NCI-H774 (cell line): ENCODE measurements at places on chromosomes 3 and 15.

DNA sequence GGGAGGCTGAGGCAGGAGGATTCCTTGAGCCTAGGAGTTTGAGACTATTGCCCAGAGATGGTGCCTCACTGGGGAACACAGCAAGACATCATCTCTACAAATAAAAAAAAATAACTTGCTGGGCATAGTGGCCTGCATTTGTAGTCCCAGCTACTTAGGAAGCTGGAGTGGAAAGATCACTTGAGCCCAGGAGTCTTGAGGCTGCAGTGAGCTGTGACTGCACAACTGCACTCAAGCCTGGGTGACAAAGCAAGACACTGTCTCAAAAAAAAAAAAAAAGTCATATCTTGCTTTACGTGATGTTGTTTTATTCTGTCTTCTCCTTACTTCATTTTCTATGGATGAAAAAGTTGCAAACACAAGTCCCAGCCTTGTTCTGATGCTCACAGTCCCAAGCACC is 14.1 kb downstream of the GATM start:
- no peak for DNase-seq

- DNase-seq: no peak
Measured at GRCh38 chr3:144624656-144625055, 653.0 kb downstream of the DIPK2A start.

DNA sequence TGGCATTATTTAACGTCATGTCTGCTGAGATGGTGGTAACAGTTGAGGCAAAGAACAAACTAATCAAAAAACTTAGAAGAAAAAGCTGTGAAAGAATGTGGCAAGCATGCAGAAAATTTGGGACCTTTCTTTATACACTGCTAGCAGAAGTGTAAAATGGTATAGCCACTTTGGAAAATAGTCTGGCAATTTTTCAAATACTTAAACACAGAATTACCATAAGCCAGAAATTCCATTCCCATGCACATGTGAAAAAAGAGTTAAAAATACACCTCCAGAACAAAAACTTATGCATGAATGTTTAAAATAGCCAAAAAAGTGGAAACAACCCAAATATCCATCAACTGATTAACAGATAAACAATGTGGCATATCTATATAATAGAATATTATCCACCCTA is 613.3 kb downstream of the TBL1XR1 start:
- DNase-seq: no peak

DNA sequence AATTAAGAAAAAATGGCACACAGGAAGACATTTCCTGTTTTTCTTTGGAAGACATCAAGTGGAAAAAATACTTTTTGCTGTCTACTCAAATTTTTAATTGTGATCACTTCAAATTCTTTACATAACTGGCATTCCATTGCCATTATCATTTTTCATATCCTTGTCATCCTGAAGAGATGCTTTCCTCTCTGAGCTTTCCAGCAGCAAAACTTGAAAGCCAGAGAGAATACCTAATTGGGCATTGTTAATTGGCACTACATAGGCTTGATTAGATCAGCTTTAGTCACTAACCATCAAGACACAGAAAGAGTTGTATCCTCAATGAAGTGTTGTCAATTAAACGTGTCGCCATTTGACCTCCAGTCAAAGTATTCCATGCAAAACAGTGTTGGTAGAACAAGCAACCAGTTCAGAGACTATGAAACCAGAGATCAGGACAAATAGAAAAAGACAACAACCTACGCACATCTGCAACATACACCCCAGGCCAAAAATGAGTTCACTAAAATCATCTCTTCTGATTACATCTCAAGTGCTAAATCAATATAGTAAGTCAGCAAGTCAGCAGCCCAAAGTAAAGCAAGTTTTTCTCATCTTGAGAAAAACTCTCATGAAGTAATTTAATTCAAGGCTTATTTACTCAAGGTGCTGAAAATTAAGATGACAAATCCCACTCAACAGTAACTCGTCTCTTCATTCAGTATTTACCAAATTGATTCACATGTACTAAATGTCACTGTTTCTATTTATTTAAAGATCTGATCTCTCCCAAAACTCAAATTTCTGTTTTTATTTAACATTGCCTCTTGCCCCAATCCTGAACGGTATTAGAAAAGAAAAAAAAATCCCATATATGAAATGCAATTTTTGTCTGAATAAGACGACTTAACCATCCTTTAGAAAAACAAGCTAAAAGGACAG is 123.0 kb downstream of the SUCLG2 start:
- DNase-seq: no peak

- no peak for DNase-seq
Measured at GRCh38 chr15:100256970-100257650, 84.7 kb downstream of the ADAMTS17 start.

DNA sequence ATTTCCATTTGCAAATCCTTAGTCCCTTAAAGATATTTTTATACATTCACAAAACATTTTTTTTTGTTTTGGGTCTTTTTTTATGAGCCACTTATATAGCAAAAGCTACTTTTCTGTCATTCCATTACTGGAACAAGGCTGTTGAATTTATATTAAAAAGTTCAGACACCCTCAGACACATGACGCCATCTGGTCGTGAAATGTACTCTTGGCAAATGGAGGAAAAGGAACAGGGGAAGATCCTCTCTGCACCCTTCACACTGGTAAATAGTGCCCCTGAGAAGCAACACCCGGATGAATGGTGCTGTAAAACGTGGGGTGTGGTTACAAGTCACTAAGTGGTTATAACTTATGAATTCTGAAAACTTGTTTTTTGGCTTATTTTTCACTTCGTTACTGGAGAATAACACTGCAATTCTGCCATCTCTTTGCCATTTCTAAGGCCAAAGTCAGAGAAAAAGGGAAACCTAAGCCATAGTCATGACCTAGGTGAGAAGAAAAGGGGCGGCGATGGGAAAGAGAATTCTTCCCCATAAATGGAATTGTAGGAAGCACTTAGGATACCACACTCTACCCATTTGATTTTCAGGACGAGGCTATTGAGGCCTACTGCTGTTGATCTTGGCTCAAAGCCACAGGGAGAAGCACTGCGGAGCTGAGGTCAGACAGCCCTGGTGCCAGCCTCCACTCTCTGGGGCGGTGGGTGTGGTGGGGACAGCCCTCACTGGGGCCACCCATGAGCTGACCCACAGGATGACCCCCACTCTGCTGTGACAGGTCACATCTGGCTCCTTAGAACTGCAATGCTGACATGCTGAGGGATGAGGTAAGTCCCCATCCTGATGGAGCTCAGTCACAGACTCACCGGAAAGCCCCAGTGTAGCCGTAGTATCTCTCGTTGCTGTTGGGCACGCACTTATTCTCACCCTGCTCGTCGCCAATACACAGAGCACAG is 21.9 kb downstream of the LTF start:
- DNase-seq: peak; percentile 48

DNA sequence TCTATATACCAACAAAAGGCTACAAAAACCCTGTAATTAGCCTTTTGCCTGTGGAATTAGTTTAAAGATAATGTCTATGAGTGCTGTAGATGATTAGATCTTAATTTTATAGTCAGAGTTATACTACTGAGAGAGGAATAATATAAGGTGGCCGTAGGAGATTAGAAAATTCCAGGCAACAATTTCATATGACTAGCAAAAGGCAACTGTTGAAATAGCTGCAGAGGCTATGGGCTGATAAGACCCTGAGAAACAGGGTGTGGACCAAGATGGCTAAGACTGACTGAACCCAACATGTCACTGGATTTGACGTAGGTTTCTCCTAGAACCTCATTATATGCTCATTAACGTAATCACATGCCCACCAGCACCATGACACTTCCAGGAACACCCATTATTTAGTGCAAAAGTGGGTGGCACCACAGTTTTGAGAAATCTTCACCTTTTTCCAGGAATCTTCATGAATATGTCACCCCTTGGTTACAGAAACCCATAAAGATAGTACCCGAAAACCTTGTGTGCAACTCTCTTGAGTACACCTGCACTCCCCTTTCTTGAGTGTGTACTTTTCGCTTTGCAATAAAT is 29.1 kb upstream of the SCG3 start:
- no peak for DNase-seq

- no peak for DNase-seq
Measured at GRCh38 chr3:147521646-147522045, 112.5 kb downstream of the ZIC1 start.

- no peak for DNase-seq
Measured at GRCh38 chr3:30495172-30496065, 111.0 kb upstream of the TGFBR2 start.

DNA sequence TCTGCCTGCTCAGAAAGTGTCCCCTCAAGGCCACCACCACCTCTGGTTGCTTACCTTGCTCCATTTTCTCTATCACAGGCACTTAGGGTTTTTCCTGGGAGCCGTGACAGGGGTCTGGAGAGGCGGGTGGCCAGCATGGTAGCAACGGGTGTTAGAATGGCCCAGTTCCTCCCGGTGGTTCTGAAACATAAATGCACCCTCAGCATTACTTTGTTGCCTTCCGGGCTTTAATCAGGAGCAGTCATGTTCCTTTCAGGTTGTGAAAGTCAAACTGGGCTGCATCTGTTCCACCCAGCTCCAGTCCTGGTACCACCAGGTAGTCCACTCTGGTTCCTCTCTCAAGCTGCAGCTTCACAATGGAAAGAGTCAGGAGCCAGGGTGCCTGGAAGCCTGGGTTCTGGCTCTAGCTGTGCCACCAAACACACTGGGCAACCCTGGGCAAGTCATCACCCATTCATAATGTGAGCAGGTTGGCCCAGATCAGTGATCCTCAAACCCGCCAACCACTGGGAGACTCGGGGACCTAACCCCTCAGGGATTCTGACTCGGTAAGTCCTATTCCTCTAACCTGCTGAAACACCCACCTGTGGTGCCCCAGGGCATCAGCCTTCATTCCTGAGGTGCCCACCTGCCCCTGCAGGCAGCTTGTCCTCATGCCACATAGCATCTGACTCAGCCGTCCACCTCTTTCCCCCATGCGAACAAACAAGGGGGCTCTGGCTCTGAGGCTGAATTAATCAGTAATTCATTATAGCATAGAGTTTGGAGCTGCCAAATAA is 9.3 kb downstream of the BDH1 start:
- DNase-seq: no peak
